Left hindlimb (tissue), 1 donor: ENCODE measurements at places on chromosomes 2 and 18.

GRCh38 chr2:45072064-45072861 lies 63.0 kb upstream of the SIX2 start:
- DNase-seq, result no peak

- no peak for DNase-seq
These were observed 117.1 kb downstream of the TXNL1 start for GRCh38 chr18:56521263-56521662.

DNA sequence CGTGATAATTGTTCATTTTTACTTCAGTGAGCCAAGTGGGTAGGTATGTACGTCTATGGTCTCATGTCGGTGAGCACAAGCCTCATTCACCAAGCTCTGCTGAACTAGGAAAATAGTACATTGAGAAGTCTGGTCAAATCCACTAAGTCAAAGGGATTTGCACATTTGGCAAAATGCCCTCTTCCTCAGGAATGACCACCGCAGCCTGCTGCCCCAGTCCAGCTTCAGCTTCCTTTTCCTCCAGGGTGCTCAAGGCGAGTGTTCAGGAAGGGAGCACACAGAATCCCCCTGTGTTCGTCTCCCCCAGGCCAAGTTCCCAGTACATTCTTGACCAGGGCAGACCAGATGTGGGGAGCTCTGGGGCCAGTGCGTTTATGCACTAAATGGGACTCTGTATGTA lies 23.0 kb downstream of the TCF7L1 start:
- DNase-seq, result peak; percentile 72

DNA sequence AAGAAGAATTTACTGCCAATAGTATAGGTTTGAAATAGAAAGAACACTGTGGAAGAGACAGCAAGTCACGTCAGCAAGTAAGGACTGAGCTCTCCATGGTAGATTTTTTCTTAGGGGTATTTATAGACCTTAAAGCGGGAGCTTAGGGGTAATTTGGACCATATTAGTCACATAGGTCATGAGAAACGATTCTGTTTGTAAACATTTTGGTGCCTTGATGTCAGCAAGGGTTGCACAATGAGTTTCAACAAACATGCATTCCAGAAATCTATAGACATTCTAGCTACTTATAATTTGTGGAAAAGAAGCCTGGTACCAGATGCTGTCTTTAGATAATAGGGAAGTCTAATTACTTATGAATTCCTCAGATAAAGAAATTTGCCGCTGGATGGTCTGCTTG lies 624.7 kb downstream of the TDRD15 start:
- DNase-seq, result no peak

GRCh38 chr2:169775765-169776164 lies 22.9 kb upstream of the SSB start:
- DNase-seq, result no peak

GRCh38 chr2:150900913-150901312 lies 360.8 kb downstream of the RBM43 start:
- no peak for DNase-seq

GRCh38 chr2:71453404-71454220 lies at the start of gene DYSF:
DYSF (plus strand) TSS chr2:71453561.
- peak; percentile 69 for DNase-seq

DNA sequence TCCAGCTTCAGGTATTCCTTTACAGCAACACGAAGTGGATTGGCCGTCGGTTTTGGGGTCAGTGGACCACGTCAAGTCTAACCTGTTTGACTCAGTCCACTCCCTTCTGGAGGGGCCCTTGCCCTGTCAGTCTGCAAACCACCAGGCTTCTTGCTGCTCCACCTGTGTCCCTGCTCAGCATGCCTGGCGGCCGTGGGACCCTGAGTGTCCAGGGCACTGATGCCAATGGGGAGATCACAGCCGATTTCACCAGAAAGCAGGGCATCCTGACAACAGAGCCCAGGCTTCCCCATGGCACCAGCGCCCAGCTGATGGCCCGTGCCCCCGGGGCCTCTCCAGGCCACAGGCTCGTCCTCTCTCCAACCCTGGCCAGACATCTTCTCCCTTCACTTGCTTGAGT lies 41.2 kb upstream of the HS6ST1 start:
- peak; percentile 8 for DNase-seq

- DNase-seq, result no peak
These were observed 4.8 kb downstream of the TGFBRAP1 start for GRCh38 chr2:105324732-105325131.

- DNase-seq, result no peak
These were observed 114.1 kb upstream of the MYCN start for GRCh38 chr2:15826273-15826717.

DNA sequence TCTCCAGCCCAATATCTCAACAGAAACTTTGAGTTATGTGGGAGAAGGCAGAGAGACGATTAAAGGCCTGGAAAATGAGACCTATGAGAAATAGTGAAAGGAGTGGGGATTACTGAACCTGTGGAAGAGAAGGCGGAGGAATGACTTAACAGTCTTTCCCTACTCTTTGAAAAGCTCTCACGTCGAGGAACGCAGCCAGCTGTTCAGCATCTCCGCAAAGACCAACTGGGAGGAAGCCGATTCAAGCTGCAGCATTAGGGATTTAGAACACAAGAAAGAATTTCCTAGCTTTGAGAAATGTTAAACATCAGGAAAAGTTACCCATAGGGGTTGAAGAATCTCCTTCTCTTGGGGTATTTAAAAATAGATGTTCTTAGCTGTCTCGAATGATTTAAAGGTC lies 233.2 kb upstream of the PARD3B start:
- no peak for DNase-seq

- no peak for DNase-seq
These were observed 495 bp upstream of the IL36RN start for GRCh38 chr2:113058411-113058994.

DNA sequence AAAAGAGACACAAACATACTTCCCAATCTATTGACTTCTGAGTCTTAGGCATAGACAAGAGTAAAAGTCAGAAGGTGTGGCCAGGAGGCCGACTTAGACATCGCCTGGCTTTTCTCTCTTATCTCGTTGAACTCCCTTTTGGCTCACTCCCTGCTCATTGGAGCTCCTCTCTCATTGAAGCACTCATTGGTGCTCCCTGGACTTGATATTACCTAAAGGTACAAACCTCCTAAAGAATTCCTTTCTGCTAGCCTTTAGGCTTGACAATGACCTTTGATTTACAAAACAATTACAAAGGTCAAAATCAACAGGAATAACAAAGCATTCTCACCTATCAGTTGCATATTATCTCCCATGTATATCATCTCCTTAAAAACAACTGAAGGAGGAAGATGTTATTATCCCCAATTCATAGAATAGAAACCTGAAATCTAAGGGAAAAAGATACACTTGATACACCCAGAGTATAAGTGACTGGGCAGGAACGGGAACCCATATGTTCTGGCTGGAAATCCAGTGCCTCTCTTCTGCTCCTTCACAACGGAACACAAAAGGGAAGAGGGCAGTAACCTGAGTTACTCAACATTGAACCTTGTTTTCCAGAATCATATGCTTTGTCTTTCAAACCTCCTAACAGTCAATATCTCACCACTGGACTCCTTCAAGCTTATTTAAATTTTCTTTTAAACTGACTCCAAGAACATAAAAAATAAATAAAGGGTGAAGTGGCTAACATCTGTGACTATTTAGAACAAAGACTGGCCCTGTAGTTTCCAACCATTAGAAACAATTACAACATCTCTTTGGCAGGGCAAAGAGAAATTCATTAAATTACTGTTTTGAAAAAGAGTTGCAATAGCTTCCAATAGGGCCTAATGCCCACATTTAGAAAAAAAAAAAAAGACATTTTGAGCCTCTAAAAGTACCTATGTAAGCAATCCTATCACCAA lies 1247.9 kb downstream of the LRP1B start:
- no peak for DNase-seq

DNA sequence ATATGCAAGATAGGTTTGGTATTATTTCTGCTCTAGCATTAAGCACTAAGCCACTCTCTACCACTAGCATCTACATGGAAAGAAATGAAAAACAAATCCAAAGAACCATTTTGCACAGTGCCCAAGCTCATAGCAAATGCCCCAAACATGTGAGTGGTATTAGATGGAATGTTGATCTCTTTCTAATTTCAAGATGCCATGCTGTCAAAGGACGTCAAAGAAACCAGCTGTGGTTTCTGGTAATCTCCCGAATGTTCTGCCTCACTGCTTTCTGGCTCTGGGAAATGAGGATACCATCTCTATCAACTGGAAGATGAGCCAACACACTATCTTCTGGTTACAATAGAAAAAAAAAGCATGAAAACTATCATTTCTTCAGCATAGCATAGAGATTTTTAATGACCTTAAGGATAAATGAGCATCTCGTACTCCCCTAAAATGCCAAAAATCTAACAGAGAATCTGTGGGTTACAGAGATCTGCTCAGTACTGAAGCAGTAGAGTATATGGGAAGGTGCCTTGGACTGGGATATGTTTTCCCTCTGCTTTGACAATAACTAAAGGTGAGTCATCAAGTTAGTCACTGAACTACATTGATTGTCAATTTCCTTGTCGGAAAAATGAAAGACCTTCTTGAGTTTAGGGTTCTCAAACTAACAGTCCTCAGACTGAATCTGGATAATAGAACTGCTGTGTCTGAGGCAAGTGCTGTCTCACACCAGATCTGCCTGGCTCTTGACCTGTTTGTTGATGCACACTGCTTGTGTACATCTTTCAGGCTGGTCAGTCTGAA lies 244.8 kb upstream of the NCKAP5 start:
- DNase-seq, result no peak

GRCh38 chr2:198296665-198297308 lies 492.4 kb downstream of the PLCL1 start:
- DNase-seq, result peak; percentile 65

- DNase-seq, result no peak
These were observed 2.3 kb downstream of the SFXN5 start for GRCh38 chr2:73069041-73069854.

GRCh38 chr2:164314148-164314547 lies 307.1 kb downstream of the GRB14 start:
- DNase-seq, result no peak

DNA sequence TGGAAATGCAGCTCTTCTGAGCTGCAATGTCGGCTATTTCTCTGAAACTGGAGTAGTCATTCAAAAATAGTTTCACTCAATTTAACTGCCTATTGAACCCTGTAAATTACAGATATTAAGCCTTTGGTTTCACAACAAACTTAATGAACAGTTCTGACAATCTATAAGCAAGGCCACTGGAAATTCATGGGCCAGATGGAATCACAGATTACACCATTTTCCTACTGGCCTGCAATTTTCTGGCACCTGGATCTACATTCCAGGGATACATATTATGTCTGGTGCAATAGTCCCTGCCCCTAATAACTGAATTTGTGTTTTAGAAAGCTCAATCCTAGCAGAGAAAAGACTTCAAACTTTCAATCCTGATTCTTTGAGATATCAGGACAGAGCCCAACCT lies 551.7 kb downstream of the RNF144A start:
- DNase-seq, result no peak

DNA sequence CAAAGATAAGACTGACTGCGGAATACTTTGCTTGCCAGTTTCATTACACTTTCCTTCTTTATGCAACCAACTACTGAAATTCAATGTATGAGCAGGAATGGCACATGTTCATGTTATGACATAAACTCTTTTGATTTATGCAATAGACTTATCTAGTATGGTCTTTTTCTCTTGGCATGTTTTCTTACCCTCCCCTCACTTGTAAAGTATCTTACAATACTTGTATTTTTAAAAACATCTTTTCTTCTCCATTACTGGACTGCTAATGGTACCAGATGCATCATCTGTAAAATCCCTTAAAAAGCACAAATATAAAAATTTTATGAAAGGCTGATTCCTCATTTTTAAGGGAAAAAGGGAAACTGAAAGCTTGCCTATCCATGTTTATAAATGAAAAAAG lies 373.8 kb downstream of the ZEB2 start:
- DNase-seq, result no peak

DNA sequence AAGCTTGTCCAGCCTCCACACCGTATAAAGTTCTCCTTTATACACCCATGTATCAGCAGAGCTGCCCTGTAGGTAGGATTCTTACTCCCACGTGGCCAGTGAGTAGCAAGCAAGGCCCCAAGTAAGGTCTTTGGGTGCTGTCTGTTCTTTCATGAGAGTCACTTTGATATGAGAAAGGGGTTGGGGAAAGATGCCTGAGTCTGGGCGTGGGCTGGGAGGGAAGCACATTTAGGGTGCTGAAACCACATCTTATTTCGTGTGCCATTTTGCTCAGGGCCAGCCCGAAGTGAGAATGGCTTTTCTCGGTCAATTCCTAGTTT lies 436 bp upstream of the ITPRIPL1 start:
- no peak for DNase-seq

GRCh38 chr2:185802926-185803325 lies 64.3 kb downstream of the FSIP2 start:
- DNase-seq, result no peak

- DNase-seq, result no peak
These were observed 7.0 kb downstream of the CROCC2 start for GRCh38 chr2:240912878-240913809.

GRCh38 chr18:926946-927345 lies 22.3 kb downstream of the ADCYAP1 start:
- DNase-seq, result no peak

DNA sequence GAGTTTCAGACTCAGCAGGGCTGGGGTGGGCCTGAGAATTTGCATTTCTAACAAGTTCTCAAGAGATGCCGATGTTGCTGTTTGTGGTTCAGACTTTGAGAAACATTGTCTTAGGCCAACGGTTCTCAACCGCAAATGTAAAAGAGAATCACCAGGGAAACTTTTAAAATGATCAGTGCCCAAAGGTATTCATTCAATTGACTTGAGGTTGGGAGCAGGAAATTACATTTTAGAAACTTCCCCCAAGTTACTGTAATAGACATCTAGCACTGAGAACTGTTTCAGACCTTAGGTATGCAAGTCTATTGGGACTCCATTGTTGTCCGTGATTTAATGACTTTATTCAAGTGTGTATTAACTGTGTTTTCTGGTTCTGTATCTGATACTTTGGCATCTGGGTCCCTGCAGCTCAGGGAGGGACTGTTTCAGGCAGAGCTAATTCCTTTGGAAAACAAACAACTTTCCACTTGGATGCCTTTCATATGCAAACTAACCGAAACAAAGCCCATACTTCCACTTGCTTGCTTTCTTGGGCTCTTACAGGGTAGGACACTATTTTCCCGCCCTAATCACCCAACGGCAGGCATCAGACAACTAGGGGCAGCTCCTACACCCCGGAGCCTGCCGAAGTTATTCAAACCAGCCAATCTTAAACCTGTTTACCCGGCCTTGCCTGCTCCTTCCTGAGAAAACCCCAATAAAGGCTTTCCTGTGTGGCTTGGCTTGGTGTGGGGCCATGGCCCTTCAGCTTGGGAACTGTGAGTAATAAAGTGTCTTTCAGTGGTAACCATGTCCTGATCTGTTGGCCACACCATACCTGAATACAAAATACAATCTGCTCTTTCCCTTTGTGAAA lies 97.6 kb downstream of the POLE4 start:
- DNase-seq, result no peak

DNA sequence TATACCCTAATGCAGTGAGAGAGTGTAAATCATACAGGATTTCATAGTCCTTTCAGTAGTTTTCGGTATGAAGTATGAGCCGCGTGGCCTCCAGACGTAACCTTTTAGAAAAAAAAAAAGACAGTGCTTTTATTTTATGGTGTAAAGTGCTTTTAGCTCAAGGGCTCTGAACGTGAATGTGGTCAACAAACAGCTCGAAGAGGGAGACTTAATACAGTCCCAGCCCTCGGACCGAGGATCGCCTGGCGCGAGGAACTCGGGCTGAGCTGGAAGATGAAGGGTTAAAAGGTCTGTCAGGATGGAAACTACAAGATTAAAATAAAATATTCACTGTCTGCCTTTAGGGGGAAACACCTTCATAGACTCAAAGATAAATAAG lies 4.0 kb upstream of the BCL11A start:
- DNase-seq, result no peak
